ENCODE measurements at places on chromosomes 3 and 15.

- DNase-seq = no peak
Observed at GRCh38 chr3:189188466-189188865, 16.7 kb downstream of the TPRG1 start.

- no peak for DNase-seq
Observed at GRCh38 chr3:45741247-45741646, 52.1 kb downstream of the SACM1L start.

DNA sequence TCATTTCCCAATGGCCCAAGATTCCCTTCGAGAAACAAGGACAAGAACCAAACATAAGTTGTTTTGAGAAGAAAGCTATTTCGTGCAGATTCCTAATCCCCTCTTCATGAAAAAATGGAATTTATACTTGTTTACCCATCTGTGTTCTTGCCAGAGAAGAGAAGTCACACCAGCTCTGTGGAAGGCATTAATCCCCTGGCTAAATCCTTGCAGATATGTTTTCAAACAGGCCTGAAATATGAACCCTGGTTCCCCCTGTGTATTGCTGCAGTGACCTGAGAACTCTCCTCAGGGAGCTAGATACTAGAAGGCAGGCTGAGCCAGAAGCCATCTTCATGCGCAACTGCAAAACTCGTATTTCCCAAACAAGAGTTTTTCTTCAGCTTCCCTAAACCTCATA lies 337.7 kb downstream of the NEK10 start:
- DNase-seq = no peak

DNA sequence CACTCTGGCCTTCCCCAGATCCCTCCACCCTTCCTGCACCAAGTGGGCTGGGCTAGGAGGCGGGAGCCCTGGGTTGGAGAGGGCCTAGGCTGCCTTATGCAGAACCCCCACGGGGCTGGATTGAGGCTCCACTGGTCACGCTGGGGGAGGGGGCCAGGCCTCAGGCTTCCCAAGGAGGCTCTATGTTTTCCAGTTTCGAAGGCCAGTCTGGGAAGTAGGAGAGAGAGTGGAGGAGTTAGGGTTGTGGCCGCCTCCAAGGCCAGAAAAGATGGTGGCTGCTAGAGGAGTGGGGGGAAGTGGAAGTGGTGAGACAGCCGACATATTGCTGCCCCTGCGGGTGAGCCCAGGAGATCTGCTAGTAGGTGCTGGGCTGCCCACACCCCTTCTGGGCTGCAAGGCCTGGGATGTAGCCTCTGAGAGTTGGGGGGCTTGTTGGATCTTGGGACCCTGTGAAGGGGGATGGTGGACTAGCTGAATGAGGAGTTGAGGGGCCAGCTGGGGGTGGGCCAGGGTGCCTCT lies 1.2 kb downstream of the GNAI2 start:
- DNase-seq = no peak

- DNase-seq = no peak
Observed at GRCh38 chr15:96514607-96515285, 184.2 kb downstream of the NR2F2 start.

DNA sequence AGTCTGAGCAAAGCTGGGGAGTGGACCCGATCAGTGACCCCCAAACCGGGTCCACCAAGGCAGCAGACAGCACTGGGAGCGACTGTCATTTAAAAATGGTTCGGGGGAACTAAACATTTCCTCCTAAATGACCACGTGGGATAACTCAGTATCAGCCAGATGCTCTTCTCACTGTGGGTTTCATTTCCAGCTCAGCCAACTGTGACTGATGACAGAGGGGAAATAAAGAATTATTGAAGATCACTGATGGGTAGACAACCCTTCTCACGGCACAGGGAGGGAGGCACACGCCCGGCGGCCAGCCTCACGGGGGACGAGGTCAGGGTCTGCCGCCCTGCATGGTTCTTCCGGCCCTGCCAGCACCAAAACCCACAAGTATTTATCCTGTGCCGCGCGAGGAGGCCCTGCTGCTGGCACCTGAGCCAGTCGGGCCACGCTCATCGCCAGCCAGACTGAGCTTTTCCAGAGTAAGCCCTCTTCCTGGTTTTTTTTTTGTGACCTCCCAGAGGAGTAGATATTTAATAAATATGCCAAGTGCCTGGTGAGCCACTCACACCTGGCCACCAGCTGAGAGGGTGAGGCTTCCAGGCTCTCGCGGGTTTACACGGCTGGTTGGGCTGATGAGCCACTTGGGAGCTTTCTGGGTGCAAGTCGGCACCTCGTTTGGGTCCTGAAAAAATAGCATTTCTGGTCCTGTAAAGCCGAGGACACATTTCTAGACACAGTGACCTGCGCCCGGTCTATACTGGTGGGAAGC lies 6.2 kb downstream of the MELTF start:
- no peak for DNase-seq

DNA sequence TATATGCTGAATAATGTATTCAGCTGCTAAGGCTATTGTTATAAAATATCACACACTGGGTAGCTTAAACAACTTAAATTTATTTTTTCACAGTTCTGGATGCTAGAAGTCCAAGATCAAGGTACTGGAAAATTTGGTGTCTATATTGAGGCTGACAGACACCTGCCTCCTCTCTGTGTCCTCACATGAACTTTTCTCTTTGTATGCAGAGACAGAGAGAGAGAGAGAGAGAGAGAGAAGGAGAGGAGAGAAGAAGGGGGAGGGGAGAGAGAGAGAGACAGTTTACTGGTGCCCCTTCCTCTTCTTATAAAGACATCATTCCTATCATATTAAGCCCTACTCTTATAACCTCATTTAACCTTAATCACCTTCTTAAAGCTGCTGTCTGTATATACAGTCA lies 320.1 kb upstream of the THBS1 start:
- DNase-seq = no peak

DNA sequence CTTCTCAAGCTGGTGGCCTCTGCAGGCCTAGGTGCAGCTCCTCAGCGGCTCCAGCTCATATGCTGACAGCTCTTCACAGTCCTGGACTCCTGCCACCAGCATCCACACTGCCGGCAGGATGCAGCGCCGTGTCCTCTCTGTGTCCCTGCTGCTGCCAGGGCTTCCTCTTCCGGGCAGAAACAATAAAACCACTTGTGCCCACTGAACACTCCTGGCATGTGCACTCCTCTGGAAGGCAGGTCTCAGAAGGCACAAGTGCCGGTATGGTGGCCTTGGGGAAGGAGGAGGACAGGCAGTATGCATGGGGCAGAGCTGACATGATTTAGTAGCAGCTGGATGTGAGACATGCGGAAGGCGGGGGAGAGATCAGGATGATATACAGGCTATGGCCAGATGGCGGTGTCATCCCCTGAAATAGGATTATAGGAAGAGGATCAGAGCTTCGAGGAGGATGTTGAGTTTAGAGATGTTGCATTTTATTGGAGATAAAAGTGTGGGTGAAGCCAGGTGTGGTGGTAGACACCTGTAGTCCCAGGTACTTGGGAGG lies 7.5 kb upstream of the MAN2A2 start:
- DNase-seq = no peak

DNA sequence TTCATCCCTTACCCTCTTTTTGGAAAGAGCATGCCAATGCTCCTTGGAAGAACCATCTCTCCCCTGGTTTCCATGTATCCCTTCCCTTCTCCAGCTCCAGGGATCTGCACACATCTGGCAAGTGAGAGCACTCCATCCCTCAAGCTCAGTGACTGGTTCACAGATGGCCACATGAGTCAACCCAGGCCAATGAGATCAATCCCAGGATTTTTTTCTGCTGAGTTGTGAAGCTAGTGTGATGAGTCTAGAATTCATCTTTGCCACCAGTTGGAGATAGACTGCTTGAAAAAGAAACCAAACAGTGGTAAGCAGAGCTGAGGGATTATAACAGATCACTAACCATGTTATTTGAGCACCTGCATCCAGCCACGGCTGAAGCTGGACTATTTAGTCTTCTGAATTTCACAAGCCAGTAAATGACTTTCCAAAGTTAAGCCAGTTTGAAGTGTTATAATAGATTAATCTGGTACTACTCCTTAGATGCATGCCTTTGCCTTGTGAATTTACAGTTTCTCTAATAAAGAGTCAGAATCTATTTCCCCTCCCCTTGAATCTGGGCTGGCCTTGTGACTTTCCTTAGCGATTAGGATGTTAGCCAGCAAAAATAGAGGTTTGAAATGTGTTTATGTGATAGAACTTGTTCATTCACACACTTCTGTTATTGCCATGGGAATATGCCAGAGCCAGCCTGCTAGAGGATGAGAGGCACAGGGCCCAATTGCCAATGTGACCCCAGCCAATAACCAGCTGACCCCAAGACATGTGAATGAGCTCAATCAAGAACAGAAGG lies 159.8 kb downstream of the WNT5A start:
- DNase-seq = no peak

DNA sequence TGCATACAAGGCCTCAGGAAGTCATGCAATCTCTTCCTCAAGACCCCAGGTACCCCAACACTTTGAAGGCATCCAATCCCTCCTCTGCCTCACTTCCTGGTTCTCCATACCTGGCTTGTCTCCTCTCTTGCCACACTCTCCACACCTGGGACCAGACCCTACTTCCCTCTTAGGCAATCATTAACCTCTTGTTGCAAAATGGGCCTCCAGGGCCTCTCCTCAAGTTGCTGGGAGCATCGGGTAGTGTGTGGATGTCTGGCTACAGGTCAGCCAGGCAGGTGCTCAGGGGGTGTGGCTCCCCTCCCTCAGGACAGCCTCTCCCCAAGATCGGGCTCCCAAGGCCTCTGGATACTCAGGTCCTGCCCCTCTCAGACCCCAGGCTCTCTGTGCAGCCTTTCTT lies 8.6 kb downstream of the PLA2G4E start:
- DNase-seq = no peak

- DNase-seq = no peak
Observed at GRCh38 chr3:165748094-165748493, 89.1 kb downstream of the BCHE start.

GRCh38 chr3:30598668-30599545 lies 7.5 kb upstream of the TGFBR2 start:
- DNase-seq = no peak

- no peak for DNase-seq
Observed at GRCh38 chr3:49161808-49162530, 4.2 kb downstream of the CCDC71 start.

GRCh38 chr3:48429960-48430707 lies at the start of gene PLXNB1:
Gene PLXNB1 (minus strand): TSS chr3:48430086. CDS start chr3:48424611, 5,475 bp downstream.
- no peak for DNase-seq

GRCh38 chr3:53974324-53974723 lies 82.7 kb upstream of the SELENOK start:
- no peak for DNase-seq

DNA sequence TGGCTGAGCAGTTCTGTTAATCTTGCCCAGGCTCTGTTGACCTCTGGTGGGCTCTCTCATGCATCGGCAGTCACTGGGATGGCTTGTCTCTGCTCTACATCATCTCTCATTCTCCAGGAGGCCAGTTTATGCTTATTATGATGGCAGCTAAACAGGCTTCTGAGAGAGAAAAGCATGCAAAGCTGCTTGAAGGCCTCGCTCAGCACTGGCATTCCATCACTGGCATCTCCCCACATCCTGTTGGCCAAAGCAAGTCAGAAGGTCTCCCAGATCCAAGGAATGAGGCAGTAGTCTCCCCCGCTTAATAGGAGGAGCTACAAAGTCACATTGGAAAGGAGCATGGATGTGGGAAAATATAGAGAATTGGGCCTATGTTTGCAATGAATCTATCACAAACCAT lies 212.6 kb downstream of the ZNF621 start:
- DNase-seq = no peak

DNA sequence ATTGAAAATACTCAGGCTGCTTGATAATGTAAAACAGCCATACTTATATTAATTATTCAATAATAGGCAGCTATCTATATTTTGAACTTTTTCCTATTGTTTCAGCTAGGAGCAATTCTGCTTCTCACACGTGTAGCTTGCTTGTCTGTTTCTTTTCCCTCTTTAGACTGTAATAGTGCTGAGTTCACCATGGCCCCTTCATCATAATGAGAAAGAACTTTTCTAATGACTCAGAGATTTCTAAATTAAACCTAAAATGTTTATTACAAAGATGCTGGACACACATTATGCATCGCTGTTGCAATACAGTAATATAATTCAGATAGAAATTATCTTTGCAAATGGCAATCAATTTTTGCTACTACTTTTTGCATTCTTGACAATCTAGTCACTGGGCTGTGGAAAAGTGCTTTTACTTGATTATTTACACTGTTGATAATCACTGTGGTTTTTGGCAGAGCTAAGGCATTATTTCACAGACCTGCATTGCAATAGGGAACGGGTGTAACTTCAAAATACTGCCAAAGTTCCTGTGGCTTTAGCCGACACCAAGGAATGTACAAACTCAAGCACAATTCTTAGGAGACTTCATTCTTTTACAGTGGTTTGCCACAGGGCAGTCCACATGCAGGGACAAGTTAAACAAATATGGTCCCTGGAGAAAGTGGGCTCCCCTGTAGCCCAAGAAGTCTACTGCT lies 281.0 kb upstream of the TBL1XR1 start:
- DNase-seq = peak; percentile 87

DNA sequence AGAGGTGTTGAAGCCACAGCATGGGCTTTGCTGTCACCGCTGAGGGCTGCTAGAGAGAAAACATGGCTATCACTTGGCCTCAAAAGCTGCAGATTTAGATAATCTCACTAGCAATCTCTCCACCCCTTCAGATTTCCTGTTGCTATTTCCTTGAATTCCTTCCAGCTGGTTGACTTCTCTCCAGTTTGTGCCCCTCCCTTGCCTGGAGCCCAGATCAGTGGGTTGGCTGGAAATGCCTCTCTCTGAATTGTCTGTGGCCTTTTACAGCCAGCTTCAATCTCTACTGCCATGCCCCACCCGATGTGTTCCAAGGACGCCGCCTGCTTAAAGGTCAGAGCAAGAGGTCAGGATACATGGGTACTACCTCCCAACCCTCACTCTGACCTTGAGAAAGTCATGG lies 294.1 kb downstream of the NTRK3 start:
- DNase-seq = no peak

DNA sequence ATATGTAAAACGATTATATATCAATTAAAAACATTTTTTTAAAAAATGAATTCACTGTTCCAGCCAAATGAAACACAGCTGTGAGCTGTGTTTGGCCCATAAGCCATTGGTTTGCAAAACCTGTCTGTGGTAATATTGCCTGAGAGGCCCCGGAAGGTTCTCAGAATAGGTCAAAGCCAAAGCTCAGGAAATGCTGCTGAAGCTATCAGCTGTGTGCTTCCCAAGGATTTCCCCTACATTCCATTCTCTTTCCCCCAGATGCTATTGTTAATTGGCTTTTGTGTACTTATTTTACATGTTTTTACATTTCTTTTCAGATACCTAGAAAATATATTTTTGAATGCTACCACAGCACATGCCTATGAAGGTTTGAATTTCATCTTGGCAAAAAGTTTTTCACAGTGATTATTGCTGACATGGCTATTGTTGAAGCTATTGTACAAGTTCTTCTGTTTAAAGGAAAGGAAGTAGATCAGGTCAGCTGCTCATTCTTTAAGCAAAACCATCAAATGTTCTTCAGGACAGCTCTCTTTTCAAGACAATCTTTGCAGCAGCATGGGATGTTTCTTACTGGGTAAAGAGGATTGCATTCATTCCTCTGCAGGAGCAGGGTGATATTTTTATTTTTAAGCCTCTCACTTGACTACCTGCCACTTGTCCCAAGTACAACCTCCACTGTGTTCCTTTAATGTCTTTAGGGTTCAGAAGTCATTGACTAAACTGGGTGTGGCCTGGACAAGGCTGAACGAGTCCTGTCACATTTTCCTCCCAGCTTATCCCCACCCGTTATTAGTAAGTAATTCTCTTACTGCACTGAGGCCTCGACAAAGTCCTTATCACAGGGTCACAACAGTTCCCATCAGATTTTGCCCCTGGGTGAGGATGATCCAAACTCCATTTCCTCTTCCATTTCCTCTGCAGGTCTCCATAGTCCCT lies 26.3 kb upstream of the BNC1 start:
- DNase-seq = no peak

Data from smooth muscle cell of the brain vasculature (primary cell).